Amniotic stem cell (primary cell): ENCODE measurements at places on chromosomes 2 and 18.

GRCh38 chr2:239828192-239828972, 196.8 kb downstream of the NDUFA10 start:
- no peak for DNase-seq

DNA sequence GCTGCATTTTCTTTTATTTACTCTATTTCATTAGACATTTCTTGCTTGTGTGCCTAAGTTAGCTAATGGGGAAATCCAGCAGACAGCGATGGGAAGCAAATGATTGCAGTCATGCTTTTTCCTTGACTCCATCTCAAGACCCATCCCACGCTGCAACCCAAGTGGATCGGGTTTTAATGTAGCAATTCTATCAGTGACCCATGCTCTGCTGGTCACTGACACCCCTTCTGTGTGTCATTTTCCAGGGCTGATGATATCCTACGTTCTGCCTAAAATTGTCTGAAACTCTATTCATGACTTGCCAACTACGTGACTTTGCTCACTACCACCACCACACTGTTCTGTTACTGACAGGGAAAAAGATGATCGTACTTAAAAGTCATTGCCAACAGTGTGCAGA, 129.8 kb downstream of the CCBE1 start:
- no peak for DNase-seq

- no peak for DNase-seq
These were observed 3.8 kb downstream of the TCF4 start for GRCh38 chr18:55584201-55584600.

DNA sequence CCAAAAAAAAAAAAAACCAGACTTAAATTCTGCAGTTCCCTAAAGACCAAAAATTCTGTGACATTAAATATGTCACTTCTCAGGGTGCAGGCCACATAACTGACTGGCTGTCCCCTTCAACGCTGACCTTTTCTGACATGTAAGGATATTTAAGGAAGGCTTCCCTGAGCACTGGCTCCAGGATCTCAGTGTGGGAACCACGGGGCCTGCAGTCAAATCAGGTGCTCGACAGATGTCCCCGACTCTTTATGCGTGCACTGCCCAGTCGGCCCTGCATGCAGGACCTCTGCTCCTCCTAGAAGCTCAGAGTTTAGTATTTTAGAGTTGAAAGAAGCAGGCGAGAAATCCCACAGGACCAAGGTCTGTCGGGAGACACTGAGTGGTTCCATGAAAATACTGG, 69.4 kb upstream of the POMC start:
- DNase-seq: no peak

DNA sequence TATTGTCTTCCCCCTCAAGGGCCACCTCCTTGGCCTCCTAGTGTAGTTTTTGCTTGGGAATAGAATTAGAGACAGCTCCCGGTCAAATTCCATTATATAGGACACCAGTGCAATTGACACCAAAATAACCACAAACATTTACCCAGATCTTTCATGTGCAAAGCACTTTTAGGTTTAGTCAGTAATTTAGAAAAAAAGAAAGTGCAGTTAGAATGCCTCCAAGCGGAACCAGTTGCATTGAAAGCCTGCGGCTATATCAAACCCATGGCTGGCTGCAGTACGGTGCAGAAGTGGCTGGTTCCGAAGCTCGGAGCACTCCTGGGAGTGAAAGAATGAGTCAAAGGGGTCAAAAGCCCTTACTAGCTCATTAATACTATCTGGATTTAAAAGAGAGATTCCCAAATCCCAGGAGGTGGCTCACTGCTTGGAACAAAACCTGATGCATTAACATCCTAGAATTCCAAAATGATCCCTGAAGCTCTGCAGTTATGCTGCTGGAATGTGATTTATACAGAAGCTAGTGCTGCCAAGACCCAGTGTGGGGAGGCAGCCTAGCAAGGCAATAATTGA, 432.2 kb upstream of the KLHL29 start:
- DNase-seq: no peak

DNA sequence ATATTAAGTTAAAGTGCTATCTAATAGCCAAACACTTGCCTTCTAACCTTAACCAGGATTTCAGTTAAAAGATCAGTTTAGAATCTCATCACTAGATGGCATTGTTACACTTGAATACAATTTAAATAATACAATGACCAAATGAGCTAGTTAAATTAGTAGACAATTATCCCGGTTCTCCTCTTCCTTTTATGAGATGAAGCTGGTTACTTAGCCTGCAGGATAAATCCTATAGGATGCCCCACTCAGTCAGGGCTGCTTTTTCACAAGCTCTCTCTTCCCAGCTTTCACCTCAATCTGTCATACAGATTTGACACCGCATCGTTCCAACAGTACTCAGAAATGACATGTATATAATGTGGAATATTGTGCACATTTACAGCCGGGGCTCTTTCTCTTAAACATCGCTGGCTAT, 678.8 kb downstream of the KCNJ3 start:
- DNase-seq: no peak

DNA sequence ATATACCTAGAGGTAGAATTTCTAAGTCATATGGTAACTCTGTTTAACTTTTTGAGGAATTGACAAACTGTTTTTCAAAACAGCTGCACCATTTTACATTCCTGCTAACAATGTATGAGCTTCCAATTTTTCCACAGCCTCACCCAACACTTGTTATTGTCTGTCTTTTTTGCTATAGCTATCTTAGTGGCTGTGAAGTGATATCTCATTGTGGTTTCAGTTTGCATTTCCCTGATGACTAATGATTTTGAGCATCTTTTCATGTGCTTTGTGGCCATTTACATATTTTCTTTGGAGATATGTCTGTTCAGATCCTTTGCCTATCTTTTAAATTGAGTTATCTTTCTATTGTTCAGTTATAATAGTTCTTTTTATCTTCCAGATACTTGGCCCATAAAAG, 273.8 kb downstream of the AGPS start:
- DNase-seq: no peak

GRCh38 chr2:143426296-143426695, 297.1 kb downstream of the ARHGAP15 start:
- peak; percentile 45 for DNase-seq

- no peak for DNase-seq
These were observed 10.6 kb downstream of the CNDP1 start for GRCh38 chr18:74544898-74545297.

DNA sequence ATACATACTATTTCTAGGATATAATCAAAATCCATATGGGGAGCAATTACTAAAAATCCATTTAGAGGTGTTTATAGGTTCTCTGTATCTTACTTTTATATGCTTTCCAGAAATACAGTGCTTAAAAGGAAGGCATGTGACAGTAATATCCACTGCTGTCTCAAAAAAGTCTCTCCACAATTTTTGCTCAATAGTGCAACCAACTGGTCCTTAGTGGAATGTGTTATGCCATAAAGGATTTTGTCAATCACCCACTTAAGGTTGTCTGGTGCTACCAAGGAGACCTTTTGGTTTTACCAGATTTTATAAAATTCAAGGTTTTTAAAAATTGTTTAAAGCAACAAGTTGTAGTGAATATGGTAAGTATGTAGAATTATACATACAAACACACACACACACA, 328.5 kb upstream of the DSEL start:
- DNase-seq: no peak

DNA sequence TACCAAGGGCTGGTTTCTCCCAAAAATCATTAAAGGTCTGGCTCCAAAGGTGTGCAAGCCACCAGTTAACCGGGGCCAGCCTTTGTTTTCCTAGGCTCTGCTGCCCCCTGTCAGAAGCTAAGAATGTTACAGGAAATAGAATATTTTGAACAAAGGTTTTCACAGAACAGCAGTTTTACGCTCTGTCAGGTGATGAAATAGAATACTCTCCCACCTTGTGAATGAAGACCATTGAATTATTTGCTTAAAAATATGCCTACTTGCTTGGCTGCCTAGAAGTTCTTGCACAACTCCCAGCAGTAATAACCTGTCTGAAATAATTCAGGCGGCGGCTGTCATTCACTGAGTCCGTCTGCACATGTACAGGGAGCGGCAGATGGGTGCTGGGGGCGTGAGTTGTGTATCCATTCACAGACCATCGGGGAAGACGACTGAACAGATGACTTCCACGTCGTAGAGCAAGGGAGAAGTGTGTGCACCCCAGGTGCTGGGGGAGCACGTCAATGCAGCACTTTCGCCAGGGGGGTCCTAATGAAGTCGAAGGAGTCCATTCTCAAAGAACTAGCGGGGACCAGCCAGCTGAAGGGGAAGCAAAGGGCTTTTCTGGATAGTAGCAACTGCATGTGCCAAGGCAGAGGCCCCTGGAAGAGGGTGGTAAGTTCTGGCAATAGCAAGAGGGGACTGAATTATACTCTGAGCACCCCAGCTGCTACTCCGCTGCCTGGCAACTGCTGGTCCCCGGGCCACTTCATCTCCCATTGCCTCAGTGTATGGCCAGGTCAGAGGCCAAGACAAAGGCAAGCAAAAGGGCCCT, 56.1 kb downstream of the SF3B1 start:
- no peak for DNase-seq

- no peak for DNase-seq
These were observed 16.4 kb upstream of the SERPINB13 start for GRCh38 chr18:63570721-63571120.

GRCh38 chr2:15982285-15983044, 42.1 kb downstream of the MYCN start:
- DNase-seq: no peak

- no peak for DNase-seq
These were observed 156.9 kb upstream of the ITGA6 start for GRCh38 chr2:172270278-172271079.

GRCh38 chr2:64863097-64863820, 125.9 kb upstream of the SLC1A4 start:
- DNase-seq: no peak

DNA sequence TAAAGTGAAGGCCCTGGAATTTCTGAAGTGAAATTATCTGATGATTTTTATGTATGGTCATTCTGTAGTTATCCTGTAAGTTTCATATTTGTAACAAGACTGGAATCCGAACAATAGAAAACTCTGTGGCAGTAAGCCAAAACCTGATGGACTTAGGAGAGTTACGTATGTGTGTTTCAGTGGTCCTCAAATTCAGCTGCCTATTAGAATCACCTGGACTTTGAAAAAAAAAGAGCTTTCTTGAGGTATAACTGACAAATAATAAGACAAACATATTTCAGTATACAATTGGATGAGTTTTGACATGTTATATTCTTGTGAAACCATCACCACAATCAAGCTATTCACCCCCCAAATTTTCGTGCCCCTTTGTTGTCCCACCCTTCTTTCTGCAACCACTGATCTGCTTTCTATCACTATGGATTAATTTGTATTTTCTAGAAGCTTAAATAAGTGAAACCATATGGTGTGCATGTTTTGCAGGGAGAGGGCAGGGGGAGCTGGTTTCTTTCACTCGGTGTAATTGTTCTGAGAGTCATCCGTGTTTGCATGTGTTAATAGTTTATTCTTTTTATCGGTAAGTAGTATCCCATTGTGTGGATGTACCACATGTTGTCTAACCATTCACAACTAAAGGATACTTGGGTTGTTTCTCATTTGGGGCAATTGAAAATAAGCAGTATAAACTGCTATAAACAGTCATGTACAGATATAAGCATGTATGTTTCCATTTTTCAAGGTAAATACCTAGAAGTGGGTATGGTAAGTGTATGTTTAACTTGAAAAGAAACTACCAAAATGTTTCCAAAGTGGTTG, 50.2 kb upstream of the EML4 start:
- DNase-seq: no peak

GRCh38 chr2:236975766-236976165, 109.9 kb upstream of the COPS8 start:
- no peak for DNase-seq

DNA sequence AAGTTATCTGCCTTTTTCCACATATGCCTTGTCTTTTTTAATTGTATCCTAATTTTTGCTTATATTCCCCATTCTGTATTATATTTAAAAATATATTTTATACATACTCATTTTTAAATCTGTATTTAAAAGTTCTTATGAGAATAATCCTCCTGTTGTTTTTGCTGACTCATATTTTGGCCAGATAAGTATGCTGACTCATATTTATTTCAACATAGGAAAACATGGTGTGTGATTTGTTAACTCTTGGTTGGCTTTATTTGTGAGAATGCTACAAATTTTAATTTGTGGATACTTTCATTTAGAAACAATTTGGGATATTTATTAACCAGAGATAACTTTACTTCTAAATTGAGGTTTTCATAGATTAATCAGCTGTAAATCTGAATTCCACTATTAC, 587.7 kb downstream of the CPS1 start:
- DNase-seq: peak; percentile 63

GRCh38 chr2:105403783-105404698, 5.2 kb upstream of the FHL2 start:
- DNase-seq: peak; percentile 61

DNA sequence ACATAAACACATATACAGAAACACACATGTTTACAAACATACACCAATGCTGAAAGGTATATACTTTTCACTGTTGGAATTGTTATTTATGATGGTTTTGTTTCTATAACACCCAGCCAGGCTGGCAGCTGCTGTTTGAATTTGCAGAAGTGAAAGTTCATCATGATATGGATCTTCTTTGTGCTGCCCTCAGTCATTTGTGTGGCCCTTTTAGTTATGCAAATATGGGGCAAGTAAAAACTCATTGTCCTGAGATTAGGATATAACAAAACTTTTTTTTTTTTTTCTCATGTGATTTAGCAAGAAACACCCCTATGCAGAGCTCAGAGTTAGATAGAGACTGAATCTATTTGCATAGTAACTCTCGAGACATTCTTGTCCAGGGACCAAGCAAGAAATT, 714.1 kb downstream of the KCNJ3 start:
- no peak for DNase-seq

DNA sequence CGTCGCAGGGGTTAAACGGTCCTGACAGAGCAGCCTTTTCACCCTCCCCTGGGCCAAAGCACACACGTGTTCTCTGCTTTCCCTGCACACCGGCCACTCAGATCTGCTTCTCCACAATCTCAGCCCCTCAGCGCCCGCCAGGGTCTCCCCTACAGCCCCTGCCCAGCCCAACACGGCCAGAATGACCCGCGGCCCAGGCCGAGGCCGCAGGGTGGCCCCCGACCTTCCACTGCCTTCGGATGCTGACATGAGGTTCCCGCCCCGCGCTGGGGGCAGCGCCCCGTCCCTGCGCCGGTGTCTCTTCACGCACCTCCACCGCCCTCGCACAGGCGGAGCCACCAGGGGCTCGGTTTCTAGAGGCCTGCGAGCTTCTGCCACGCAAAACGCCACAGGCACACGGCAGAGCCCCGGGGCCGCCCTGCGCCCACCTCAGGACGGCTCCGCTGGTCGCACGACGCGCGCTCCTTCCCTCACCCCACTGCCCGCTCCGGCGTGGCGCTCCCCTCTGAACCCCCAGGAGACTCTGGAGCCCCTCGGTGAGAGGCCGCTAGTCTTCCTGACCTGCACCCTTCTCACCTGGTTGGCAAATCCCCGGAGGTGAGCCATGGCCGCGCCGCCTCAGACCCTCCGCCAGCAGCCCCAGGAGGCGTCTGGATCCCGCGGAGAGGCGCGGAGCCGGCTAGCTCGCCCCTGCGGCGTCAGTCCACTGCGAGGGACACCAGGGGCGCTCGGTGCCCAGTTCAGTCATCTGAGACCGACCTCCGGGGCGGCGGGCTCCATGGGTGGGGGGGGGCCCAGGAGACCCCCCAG, 749 bp downstream of the STK25 start:
- no peak for DNase-seq

GRCh38 chr2:165440367-165440766, 29.1 kb upstream of the CSRNP3 start:
- peak; percentile 90 for DNase-seq

- no peak for DNase-seq
These were observed 9.3 kb upstream of the RNU4ATAC start for GRCh38 chr2:121521359-121521758.

GRCh38 chr2:45802499-45803138, 151.1 kb downstream of the PRKCE start:
- DNase-seq: no peak

GRCh38 chr2:2270808-2271415, 60.2 kb downstream of the MYT1L start:
- no peak for DNase-seq

GRCh38 chr18:48090021-48090420, 159.6 kb upstream of the SMAD2 start:
- no peak for DNase-seq
